Activated CD8-positive, alpha-beta T cell treated with anti-CD3 and anti-CD28 coated beads for 36 hours (primary cell): ENCODE measurements at places on chromosomes 5 and 9.

GRCh38 chr5:105940181-105940580 is 1730.6 kb downstream of the EFNA5 start:
- DNase-seq, result no peak

DNA sequence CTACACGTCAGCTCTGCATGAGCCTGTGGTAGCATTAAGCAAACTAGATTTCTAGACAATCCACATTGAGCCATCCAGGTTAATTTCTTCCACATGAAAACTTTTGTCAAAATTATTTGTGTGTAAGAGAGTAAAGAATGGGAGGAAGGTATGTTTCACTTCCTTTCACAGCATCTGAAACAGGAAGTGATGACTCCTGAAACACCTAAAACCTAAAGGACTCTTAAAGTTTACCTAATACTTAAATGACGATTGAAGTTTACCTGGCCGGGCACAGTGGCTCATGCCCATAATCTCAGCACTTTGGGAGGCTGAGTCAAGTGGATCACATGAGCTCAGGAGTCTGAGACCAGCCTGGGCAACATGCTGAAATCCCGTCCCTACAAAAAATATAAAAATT is 223.8 kb downstream of the CEMIP2 start:
- DNase-seq, result no peak

GRCh38 chr5:161095953-161096352 is 243.9 kb upstream of the ATP10B start:
- DNase-seq, result no peak

DNA sequence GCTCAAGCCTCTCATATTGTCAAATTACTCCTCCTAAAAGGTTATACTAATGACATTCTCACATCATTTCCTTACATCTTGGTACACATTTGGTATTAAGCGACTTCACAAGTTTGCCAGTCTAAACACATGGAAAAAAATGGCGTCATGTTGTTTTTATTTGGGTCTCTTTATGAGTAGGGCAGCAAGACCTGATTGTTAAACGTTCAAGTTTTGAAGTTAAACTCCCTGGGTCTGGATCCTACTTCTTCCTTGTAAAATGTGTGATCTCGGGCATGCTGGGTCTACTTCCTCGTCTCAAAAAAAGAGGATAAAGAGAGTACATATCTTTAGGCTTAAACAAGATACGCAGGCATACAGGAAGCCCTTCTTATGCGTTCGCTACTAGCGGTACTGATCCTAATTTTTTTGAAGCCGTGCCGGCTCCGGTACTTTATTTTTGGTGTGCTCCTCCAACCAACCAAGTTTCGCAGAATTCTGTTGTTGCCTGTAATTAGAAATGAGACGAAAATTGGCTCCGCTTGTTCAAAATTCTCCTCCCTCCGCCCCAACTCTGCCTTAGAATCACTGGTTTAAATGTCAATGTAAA is 596 bp upstream of the CDC37L1 start:
- DNase-seq, result no peak

- no peak for DNase-seq
These were observed 44.4 kb downstream of the DROSHA start for GRCh38 chr5:31487506-31487905.

DNA sequence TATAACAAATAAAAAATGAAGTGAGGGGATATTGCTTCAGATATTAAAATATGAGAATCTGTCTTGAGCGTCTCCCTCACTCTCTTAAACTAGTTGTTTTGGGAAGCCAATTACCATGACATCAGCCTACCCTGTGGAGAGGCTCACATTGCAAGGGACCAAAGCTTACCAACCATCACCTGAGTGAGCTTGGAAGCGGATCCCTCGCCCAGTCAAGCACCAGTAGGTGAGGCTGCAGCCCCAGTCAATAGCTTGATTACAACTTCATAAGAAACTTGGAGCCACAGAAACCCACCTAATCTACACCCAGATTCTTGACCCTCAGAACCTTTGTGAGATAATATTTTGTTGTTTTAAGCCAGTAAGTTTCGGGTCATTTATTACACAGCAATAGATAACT is 206.2 kb downstream of the CEMIP2 start:
- DNase-seq, result no peak

DNA sequence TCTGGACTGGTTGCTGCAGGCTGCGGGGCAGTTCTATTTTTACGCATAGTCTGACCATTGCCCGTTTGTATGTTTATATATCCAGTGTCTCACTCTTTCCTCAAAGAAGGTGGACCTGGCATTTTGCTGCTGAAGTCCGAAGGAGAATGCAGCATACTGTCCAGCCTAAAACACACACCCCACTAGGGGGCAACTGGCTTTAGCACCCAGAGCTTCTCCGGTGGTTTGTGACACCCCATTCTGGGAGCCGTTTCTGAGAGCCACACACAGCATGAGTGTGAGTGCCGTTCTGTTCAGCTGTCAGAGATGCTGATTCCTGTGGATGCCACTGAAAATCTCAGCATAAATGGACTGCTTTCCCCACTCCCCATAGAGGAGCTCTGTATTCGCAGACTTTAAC is 290.5 kb upstream of the TAS2R1 start:
- no peak for DNase-seq

DNA sequence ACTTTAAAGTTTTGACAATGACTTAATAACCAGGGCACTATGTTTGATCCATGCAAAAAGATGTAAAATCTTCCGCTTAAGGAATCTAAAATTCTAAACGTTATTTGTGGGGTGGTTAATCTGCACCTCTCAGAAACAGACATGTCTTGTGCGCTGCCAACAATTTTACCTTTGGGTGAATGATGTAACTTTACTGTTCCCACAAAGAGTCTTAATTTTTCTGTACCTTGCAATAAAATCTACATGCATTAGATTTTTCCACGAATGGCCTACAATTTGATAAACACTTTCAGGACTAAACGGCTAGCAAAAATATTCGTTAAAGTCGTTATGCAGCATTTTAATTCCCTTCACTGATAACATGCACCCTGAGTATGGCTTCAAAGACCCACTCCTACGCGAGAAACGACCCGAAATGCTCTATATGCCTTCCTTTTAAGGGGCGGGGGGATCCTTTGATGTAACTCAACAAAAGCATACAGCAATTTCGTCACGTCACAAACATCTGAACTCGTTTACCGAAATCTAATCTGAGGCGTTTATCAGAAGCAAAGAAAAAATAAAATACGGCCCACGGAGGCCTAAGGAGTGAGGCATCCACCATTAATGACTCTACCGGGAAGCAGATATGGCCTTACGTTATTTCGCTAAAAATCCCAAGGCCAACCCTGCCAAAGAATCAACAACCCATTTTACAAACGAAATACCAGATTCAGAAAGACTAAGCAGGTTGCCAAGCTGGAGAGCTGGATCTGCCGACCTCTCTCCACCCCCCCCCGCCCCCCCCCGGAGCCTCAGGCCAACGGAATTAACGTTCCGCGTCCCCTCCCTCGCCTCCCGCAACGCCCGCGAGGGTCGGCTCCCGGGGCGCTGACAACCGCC is 621 bp downstream of the AK6 start:
- DNase-seq, result peak; percentile 54

DNA sequence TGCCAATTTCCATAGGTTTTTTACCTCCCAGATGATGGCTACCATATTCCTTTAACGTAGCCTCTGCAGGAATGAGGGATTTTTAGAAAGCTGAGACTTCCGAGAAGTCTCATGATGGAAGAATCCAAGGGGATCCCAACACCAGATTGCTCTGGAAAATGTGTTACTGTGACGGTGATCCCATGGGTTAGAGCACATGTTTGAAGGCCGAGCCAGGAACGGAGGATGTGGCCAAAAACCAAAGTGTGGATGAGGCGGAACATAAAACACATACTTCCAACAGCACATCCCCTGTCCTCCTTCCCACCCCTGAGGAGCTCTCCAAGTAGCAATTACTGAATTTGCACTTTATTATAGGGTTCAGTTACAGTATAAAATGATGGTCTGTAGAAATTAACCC is 82.6 kb downstream of the GPR21 start:
- DNase-seq, result no peak

DNA sequence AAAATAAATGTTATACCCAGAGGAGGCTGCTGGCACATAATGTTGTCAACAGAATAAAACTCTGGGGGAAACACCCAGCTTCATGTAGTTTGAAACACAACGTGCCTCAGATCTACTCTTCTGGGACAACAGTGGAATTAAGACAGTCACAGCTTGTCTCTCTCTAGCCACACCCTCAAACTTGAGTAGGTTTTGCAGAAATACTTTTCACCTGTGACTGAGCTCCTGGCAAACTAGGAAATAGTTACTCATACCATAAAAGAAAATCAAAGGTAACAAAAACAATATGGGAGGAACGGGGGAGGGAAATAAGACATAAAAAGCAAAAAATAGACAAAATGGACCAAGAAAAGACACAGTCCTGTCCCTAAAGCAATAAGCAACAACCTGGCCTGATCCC is 14.4 kb downstream of the ELAVL2 start:
- DNase-seq, result no peak

DNA sequence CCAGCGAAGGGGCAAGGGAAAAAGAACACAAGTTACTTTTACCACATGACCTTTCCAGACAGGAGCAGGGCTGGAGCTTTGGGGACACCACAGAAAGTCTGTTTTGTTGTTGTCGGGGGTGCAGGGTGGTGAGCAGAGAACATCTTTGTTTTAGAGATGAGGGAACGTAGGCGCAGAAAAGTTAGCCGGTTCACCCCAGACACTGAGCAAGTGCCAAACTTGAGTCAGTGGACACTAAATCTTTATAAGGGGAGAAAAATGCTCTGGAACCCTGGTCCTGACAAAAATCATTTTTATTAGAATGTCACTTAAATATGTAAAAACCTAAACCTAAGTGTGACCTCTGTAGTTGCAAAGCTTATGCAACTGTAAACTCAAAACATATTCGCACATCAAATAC is 126.4 kb upstream of the GAS1 start:
- no peak for DNase-seq

DNA sequence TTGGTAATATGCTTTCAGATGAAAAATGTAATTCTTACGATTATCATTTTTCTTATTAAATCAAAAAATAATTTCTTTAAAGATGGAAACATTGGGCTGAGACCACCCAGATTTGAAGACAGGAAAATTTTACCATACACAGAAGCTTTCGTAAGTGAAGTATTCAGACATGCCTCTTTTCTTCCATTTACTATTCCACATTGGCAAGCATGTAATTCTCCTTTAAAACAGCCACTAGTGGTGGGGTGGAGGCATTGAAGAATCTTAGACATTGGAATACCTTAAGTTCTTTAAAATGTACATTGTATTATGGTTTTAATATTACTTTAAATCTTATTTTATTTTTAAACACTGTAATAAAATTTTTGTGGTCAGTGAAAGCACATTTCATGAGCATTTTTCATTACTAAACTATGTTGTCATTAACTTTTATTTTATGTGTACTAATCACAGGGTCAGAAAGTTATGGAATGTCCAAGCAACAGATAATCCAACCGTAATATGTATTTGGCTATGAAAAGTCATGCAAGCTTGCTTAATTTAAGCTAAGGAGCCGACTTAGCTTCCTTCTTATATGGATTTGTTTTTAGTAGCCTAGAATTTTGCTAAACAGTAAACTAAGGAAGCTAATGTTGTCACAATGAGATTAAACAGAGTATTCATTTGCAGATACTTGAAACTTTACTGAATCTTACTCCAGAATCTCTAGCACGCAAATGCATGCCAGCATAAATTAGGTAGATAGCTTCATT is 97.4 kb upstream of the ALDH1A1 start:
- DNase-seq, result no peak

DNA sequence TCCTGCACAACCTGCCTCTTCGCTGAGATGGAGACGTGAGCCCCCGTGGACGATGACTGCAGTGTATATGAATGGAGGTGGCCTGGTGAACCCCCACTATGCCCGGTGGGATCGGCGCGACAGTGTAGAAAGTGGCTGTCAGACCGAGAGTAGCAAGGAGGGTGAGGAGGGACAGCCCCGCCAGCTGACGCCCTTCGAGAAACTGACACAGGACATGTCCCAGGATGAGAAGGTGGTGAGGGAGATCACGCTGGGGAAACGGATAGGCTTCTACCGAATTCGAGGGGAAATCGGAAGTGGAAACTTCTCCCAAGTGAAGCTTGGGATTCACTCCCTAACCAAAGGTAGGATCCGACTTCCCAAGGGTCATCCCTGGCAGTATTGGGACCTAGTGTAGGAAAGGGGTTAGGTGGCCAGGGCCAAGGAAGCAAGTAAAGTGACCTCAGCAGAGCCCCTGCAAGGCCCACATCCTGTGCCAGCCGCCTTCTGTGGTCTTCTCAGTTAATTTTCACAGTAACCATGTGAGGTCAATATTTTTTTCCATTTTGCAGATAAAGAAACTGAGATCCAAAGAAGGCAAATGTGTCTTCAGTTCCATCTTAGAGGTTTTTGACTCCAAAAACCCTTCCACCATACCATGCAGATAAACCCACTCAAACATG is 53.8 kb downstream of the NIM1K start:
- DNase-seq, result peak; percentile 14

- no peak for DNase-seq
These were observed 1.4 kb downstream of the MXD3 start for GRCh38 chr5:177310332-177310731.
